ENCODE measurements at places on chromosomes 5 and 9. TPM values are rescaled to one million over a fixed set of nuclear protein-coding genes. Genes with fewer than 3 reads are reported as not detected.

UBE2QL1 gene
- not detected for total RNA-seq

ACER2 gene
- 4.5 TPM for total RNA-seq

GRCh38 chr5:9415566-9415965, 130.3 kb downstream of the SEMA5A start:
- DNase-seq, result no peak

DNA sequence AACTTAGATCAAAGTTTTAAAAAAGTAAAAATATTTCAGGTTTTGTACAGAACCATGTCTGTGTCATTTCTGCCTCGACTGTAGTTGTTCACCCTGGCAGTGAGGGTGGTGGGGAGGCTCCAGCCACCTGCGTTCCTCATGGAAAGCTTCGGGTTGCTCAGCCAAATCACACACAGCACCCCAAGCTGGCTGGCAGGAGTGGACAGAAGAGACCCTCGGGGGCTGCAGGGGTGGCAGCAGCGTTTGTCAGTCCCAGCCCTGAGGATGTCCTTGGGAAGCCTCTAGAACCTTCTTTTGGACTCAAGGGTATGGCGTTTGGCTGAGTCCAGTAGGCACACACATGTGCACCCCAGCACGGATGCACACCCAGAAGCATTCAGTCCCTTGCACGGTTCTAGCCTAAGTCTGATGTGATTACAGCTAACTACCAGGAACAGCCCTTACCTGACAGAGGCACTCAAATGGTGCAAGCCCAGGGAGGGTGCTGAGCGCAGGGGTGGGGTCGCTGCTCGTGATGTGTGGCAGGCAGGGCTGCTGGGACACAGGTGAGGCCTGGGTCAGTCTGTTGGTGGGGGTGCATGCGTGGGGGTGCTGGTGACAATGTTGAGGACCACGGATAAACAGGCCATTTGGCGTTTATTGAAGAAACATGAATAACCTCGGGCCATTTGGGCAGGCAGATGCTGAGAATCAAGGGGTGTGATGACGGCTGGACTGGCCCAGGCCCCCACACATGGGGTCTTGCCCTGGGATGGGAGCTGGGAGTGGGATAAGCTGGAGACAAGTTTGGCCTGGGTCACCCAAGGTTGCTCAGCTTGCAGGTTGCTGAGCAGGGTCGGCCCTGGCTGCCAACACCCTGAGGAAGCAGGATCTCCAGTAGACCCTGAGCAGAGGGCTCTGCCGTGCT, 103.4 kb downstream of the PHF2 start:
- DNase-seq, result no peak

IL5 gene
- total RNA-seq, result not detected

IL3 gene
- total RNA-seq, result not detected

DNA sequence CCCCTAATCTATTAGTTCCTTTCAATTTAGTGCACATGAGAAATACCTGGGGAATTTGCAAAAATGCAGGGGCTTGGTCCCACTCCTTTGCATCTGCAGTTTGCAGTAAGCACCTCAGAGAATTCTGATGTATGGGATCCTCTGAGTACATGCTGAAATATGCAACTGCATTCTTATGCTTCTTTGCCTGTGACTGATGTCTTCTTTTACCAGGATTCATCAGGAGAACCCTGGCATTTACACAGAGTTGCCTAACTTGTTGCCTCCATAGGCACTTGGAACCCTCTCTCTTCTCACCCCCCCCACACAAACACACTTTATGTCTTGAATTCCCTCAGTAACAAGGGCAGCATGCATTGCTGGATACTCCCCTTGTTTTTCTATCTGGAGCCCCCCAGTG, 173.1 kb downstream of the KDM4C start:
- DNase-seq, result no peak

DNA sequence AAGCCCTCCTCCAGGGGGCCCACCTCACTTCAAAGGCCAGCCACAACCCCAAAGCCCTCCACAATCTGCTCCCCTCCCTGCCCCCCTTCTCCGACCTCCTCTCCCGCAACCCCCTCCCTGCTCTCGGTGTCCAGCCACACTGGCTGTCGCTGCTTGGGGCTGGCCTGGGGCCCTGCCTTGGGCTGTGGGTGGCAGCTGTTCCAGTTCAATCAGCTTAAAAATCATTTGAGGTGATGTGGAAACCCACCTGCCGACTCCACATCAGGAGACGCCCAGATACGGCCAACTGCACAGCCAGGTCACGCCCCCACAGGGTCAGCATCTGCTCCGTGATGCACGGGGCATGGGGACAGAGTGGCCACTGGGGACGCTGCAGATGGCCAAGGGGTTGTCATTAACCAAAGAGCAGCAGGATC, 107.0 kb upstream of the MVB12B start:
- DNase-seq, result no peak

DNA sequence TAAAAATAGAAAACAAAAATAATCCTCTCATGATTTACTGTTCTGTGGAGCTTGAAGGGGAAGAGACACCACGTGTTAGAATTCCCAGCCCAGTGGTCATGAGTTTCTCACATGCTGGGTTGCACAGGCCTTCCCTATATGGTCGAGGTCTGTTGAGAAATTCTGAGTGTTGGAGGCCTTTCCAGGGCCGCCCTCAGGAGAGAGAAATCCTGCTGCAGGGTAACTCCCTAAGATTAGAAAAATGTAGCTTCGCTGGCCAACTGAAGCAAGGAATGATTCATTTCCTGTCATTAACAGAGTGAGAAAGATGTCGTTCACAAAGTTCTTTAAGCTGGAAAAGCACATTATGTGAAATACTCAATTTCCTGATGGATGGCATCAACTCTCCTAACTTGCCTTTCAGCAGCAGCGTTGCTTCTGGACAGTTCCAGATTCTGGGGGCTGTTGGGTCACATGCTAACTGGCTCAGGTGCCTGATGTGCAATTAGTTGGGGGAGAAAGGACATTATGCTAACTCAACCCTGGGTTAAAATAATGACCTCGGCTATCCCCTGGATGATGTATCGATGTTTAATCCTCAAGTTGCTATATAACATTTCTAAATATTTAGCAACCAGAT, 104.8 kb upstream of the CD180 start:
- no peak for DNase-seq

PIP5K1B gene
- 0.47 TPM for total RNA-seq

DNA sequence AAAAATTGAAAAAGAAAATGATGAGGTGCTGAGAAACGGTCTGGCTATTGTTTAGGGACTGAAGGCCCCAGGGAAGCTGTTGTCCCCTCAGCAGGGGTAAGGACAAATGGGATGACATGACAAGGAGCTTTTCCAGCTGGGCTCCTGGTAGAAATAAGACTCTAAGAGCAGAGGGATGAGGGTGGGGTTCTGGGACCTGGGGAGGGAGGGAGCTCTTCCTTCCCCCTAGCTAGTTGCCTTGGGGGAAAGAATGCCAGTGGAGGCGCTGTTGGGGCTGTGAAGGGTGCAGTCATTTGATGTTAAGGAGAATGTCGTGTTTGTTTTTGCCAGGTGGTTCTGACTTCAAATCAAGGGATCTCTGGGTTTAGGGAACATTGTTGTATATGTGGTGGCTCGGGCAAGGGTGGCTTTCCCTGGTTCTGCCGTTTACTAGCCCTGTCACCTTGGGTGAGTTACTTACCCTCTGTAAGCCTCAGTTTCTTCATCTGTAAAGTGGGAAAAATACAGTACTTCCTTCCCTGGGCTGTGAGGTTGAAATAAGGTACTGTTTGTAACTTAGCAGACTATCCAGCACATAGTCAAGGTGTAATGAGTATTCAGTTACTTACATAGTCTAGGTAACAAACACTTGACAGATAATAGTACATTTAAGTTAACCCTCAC, 47.8 kb downstream of the WWC1 start:
- DNase-seq, result no peak

GRCh38 chr9:135079676-135080075, 7.8 kb upstream of the OLFM1 start:
- DNase-seq, result no peak

DNA sequence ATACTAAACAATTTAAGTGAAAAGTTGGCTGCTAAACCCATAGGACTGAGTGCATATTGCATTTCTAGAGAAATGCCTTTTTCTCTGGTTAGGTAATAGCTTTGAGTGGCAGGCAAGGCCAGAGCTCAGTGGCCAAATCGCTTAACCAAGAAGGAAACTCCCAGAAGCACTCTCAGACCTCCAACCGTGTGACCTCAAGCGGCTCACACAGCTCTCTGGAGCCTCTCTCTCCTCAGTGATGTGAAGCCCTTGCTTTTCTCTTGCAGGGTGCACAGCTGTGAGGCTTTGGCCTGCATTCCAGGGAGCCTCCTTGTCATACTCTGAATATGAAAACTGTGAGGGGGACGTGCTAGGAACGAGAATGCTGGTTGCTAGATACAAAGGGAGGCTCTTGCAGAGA, 106.7 kb downstream of the INSYN2B start:
- no peak for DNase-seq

SPINK4 gene
- total RNA-seq, result not detected

- DNase-seq, result no peak
Measured at GRCh38 chr5:1879292-1880263, 3.1 kb downstream of the IRX4 start.

- DNase-seq, result no peak
Measured at GRCh38 chr5:72369711-72370110, 49.5 kb downstream of the PTCD2 start.

- DNase-seq, result no peak
Measured at GRCh38 chr5:168992687-168993086, 308.3 kb downstream of the SLIT3 start.

TPPP gene
- 0.16 TPM for total RNA-seq

PKN3 gene
- total RNA-seq, result 2.2 TPM

SHISAL2B gene
- total RNA-seq, result not detected

DNA sequence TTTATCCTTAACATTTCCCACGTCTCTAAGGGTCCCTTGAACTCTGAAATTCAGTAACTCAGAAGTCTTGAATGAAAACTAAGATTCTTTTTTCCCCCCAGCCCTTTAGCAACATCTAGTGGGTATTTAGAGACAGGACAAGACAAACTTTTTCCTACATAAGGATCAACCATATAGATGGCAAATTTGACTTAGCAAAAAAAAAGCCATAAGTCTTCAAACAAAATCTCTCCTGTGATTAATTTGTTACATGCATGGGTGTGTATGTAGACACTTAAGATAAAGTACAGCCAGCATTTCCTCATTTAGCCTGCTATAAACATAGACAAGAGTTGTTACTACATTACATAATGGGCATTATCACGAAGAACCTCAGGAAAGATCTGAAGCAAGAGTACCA, 29.1 kb upstream of the ANKRD31 start:
- peak; percentile 65 for DNase-seq

DNA sequence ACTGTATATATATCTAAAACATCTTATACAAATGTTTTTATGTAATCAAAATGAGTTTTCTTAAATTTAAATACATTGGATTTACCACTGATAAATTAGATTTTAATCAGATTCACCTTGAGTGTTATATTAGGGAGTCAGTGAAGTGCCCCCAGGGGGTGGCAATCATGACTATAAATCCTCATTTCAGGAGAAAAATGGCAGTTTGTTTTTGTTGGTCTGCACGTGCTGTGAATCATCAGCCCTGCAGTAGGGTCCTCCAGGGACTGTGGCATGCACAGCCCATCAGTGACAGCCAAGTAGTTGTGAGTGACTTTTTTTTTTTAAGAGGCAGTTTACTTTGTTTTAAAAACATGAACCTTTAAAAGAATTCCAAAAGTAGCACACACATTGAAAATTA, 65.2 kb downstream of the ZSWIM6 start:
- no peak for DNase-seq

HRH2 gene
- 2.0 TPM for total RNA-seq

GRCh38 chr5:150214289-150214688, 24.4 kb downstream of the SLC6A7 start:
- no peak for DNase-seq

GRCh38 chr5:73818357-73818756, 192.4 kb downstream of the ARHGEF28 start:
- no peak for DNase-seq
